ENCODE measurements at places on chromosomes 11 and 22. TPM values are rescaled to one million over a fixed set of nuclear protein-coding genes. Genes with fewer than 3 reads are reported as not detected.

GRCh38 chr11:41133023-41133422 is 326.4 kb downstream of the LRRC4C start:
- no peak for DNase-seq

GRCh38 chr22:19043121-19044085 is 78.8 kb downstream of the DGCR2 start:
- no peak for DNase-seq

- DNase-seq, result no peak
Observed at GRCh38 chr11:35424157-35424940, 5.0 kb upstream of the SLC1A2 start.

RAG1 gene
- total RNA-seq, result 0.67 TPM

CD82 gene
- total RNA-seq, result 10.2 TPM

ATM gene
- 164 TPM for total RNA-seq

DNA sequence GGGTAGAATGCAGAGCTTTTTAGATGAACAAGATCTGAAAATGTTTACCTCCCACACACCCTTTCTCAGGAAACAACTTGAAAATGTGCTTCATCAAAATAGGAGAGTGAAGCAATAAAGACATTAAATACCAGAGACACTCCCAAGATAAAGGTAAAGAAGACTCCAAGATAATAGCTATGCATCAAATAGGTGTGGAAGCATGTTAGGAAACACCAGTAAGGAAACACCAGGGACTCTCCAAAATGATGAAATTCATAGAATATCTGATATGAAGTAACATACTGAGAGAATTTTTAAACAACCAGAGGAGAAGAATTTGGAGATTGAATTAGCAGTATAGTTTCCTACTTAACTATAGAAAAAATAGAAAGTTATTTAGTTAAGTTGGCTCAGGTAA is 57.0 kb downstream of the OR10A6 start:
- DNase-seq, result no peak

DNA sequence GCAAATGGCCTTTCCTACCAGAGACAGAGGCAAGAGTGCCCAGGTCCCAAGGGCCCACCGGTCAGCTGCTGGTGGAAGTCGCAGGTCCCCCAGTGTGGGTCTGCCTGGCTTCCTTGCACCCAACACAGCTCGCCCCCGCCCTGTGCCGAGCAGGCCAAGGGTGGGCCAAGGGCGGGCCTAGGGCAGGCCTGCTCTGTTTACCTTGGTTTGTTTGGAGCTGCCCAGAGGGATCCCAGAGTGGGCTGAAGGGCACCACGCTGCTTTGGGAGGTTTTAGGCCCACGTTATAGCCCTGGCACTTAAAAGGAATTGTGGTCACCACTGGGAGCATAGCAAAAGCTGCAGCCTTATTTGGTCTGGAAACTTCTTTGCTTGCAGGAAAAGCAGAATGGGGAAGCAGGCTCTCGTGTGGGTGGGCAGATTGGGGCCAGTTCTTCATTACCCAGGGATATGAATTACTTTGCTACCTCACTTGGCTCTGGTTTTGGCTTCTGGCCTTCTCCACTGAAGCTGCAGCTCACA is 38.0 kb downstream of the MRGPRD start:
- peak; percentile 64 for DNase-seq

DNA sequence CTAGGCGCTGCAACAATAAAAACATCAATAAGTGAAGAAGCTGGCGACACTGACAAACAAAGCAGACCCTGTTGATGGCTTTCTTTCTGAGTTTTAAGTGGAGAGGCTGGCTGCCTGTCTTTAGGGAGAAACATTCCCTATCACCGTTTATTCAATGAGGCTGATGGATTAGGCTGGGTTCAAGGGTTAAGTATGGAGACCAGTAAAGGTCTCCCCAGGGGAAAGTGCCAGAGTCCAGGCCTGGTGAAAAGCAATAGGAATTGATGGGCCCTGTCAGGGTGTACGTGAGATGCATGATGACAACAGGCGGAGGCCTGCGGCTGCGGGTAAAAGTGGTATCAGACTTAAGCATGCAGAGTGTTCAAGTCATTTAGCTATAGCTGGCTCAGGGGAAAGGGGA is 102.6 kb downstream of the ALX4 start:
- DNase-seq, result no peak

- no peak for DNase-seq
Observed at GRCh38 chr11:61782299-61782698, 10.1 kb downstream of the TMEM258 start.

FGF4 gene
- not detected for total RNA-seq

GRCh38 chr11:93082900-93083299 is 113.4 kb downstream of the MTNR1B start:
- no peak for DNase-seq

- DNase-seq, result no peak
Observed at GRCh38 chr11:90465553-90465952, 242.7 kb upstream of the CHORDC1 start.

- no peak for DNase-seq
Observed at GRCh38 chr22:25746012-25746373, 4.0 kb downstream of the MYO18B start.

CDON gene
- 38.5 TPM for total RNA-seq

MTFP1 gene
- 3.2 TPM for total RNA-seq

DNA sequence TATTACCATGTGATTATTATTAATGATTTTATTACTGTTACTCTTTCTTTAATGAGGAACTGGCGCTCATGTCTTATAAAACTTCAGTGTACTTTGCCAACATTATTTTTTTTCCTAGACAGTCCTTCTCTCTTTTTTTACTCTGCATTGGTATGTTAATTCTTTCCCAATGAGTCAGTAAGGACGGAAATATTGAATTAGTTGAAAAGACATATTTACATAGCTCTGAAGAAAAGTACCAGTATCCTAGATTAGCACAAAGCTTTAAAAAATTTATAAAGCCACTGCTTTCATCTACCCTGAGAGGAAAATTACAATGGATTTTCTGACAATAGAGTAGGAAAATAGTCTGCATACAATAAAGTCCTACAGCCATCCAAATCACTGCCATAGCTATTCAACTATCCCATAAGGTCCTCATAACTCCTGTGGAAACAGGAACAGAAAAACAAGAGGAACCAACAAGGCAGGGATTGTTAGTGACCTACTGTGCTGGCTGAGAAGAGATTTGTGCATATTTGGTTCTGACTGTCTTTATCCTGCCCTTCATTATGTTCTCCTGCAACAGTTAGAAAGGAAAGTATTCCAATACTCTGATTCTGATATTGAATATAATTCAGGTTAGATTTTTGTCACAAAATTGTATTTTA is 314.4 kb downstream of the AASDHPPT start:
- no peak for DNase-seq

- DNase-seq, result no peak
Observed at GRCh38 chr11:104219096-104219495, 55.1 kb upstream of the PDGFD start.

DNA sequence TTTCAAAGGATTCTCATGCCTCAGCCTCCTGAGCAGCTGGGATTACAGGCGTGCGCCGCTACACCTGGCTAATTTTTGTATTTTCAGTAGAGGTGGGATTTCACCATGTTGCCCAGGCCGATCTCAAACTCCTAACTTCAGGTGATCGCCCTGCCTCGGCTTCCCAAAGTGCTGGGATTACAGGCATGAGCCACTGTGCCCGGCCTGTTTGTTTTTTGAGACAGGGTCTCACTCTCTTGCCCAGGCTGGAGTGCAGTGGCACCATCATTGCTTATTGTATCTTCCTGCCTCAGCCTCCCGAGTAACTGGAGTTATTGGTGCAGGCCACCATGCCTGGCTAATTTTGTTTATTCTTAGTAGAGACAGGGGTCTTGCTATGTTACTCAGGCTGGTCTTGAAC is 8.1 kb downstream of the FADS2 start:
- no peak for DNase-seq

DNA sequence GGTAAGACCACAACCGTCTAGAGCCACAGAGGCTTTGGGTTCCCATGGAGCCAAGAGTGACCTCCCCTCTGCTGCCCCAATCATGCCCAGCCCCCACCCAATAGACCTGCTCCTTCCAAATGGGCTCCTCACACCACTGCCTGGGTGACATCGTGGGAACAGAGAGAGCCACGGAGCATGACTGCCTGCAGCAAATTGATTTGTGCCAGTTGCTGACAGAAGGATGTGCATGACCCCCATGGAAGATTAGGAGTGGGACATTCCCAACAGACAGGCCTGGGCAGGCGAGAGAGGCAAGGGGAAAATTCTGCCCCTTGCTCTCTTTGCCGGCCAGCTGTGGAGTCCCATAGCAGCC is 88.5 kb downstream of the TENM4 start:
- no peak for DNase-seq

IGSF9B gene
- 31.5 TPM for total RNA-seq
